ENCODE measurements at places on chromosomes 4 and X.

GRCh38 chr4:181599134-181599533, 644.1 kb upstream of the TENM3 start:
- no peak for DNase-seq

GRCh38 chrX:650324-650723, 19.7 kb downstream of the SHOX start:
- no peak for DNase-seq

GRCh38 chr4:110005461-110006056, 92.9 kb downstream of the EGF start:
- DNase-seq, result no peak

DNA sequence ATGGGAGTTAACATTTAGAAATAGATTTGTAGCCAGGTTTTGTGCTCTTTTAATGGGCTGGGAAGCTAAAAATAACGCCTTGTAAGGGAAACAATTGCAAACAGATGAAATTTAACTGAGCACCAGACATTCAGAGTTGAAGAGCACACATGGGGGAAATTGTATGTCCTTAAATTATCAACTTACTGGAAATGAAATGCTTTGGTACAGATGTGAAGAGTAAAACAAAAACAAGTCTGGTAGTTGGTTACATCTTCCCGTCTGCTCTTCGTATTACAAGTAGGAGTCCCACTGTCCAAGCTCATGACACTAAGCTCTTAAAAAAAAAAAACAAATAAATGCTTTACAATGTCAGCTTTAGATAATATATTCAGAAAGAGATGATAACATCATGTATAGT, 59.5 kb upstream of the RPA4 start:
- no peak for DNase-seq

DNA sequence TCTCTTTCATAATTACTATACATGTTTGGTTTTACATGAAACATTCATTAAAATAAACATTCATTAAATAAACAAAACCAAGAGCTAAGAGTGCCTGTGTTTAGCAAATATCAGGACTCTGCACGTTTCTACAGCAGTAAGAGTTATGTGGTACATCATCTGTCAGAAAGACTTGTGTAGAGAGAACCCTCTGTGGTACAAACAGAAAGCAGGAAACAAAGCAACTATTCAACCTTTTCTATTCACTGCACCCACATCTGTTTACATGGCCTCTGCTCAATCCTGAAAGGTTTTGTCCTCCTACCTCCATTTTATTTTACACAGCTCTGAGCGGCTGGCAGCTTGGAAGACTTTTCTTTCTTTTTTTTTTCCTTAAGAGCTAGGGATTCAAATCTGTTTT, 90.7 kb upstream of the PCDH18 start:
- no peak for DNase-seq

- DNase-seq, result peak; percentile 35
Measured at GRCh38 chrX:135086197-135086854, 34.0 kb downstream of the ETDB start.

GRCh38 chrX:133726211-133726630, 259.2 kb downstream of the GPC3 start:
- no peak for DNase-seq

DNA sequence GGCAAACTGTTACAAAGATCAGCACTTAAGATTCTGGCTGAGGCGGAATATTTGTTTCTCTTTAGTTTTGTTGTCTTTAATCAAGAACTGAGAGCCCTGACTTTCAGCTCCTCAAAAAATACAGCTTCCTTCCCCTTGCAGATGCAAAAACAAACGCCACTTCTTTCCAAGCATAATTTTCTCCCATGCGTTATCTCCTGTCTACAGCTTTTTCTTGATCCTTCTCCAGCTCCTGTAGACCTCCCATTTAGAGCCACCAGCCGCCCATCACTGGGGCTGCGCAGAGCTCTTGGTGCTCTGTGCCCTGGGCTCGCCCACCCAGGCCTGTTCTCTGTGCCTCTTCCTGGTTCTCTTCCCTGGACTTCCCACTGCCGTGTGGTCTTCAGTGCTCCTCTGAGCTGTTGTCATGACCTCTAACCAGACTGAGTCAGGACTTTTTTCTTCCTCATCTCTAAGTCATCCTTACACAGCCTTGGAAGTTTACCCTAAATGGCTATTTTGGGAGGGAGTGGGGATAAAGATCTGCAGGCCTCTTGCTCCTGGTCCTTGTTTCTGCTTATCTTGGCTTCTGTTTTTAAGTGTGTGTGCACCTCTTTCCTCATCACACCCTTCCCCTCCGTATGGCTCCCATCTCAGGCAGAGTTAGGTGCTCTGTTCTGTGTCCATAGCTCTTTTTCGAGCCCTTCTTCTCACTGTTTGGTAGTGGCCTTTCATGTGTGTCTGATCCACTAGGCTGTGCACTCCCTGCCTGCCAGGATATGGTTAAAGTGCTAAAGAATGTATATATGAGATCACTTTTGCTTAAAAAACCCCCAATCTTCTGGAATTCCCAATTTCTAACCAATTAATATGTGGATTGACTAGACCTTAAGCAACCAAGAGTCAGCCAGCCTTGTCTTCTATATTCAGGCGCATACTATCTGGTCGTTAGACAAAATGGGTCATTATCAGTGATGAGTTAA, 122.5 kb downstream of the PTTG2 start:
- no peak for DNase-seq

DNA sequence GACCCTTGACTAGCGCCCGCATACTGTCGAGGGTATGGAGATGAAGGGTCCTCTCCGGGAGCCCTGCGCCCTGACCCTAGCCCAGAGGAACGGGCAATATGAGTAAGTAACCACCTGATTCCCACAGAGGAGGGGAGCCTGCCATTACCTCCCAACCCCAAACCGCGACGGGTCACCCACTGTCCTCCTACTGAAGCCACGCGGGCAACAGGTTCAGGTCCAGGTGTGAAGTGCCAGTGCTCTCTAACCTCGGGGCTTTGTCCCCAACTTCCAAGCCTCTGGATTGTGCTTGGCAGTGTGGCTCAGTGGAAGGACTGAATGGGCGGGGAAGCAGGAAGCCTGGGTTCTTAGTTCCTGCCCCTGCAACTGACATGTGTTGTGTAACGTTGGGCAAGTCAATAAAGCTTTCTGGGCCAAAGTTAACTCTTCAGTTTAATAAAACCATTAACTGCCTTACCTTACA, 694 bp downstream of the OCRL start:
- DNase-seq, result no peak

- no peak for DNase-seq
Measured at GRCh38 chr4:136414981-136415380, 1117.3 kb downstream of the PCDH18 start.

- DNase-seq, result peak; percentile 57
Measured at GRCh38 chrX:129779747-129780146, at the start of gene SASH3. TSS of gene SASH3 (plus strand) at chrX:129779949. CDS start at chrX:129780098, 149 bp downstream.

Measured in activated T-helper 1 cell treated with anti-CD3 and anti-CD28 coated beads, Interleukin-12 subunit alpha, Interleukin-12 subunit beta, Interleukin-2, Interleukin-4 antibody, amounts not matched to agents 30 ng/mL and 10 ng/mL and 1 ng/mL, durations not matched to agents 14 hours and 24 hours and 36 hours (primary cell).